Fibroblast of the conjunctiva (primary cell): ENCODE measurements at places on chromosomes 2 and 18.
A peak's percentile ranks its signal among the peaks of the same experiment; 100 is the strongest.

- DNase-seq: no peak
Measured at GRCh38 chr2:240289701-240290431, 145.6 kb upstream of the GPC1 start.

DNA sequence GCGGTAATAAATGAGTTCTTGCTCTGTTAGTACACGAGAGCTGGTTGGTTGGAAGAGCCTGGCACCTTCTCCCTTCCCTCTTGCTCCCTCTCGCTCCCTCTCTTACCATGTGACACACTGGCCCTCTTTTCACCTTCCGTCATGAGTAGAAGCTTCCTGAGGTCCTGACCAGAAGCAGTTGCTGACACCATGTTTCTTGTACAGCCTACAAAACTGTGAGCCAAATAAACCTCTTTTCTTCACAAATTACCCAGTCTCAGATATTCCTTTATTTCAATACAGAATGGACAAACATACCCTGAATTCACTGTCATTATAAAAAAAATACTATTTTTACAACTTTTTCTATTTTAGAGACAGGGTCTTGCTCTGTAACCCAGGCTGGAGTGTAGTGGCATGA lies 40.7 kb downstream of the EMILIN2 start:
- no peak for DNase-seq

DNA sequence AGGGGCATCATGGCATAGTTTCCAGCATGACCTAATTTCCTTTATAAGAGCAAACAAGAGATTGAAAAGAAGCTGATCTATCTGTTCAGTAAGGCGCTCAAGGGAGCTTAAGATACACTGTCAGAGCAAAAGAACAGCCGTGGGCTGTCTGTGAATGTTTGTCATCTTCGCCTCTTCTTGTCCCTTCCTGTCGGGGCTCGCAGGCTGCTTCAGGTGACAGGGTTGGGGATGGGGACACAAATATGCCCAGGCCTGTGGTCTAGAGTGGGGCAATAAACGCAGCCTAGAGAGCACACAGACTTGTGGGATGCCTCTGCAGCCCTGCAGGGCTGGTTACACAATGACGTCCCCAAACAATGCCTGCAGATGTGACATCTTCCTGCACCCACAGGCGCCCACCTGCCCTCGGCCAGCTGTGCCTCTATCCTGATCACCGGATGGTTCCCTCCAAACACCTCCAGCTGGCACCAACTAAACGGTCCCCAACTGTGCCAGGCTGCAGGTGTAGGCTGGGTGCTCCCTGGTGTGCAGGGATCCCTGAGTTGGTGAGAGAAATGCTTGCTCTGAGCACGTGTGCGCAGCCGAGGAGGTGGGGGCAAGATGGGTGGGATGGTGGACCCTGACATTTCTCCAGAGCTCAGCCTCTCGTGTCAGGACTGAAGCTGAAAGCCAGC lies 72.8 kb downstream of the EDAR start:
- no peak for DNase-seq

DNA sequence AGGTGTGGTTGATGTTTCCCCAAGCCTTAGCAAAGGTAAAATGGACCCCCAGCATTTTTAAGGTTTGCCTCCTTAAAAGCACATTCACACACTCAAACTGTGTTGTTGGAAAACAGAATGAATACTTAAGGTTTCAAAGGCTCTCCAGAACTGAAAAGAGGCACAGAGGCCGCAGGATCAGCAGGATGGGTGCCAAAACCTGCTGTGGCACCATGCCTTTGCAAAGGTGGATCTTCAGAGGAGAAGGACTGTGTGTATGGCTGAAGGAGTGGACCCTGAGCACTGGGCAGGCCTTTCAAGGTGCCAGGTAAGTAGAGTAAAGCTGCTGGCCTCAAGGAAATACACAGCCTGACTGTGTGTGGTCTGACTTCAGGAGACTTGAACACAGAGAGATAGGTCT lies 127.3 kb downstream of the XRCC5 start:
- DNase-seq: no peak

DNA sequence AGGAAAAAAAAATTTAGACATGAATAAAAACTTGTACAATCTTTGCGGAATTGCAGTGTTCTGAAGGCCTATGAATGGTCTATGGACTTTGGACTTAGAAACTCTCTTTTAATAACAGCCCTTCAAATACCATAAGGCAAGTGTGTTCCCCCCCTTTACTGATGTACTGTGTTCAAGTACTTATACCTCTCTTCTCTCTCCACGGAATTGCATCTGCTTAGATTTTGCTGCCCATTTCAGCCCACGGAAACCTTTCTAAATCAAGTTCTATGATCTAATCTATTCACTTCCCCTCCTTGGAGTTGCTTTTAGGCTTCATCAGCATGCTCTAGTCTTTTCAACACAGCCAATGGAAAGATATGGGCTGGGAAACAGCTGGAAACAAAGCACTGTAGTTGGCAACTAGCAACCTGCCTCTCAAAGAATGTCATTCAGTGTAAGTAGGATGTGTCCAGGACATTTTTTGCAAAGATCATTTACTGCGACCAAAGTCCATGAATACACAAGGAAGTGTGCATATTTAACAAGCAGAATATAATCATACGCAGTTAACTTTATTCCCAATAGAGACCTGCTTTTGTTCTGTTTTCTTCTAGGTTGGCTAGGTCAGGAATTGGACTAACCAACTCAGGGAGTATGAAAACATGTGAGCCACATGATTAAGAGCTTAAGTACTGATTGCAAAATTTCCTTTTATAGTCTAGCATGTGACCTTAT lies 58.0 kb downstream of the SLC40A1 start:
- no peak for DNase-seq

DNA sequence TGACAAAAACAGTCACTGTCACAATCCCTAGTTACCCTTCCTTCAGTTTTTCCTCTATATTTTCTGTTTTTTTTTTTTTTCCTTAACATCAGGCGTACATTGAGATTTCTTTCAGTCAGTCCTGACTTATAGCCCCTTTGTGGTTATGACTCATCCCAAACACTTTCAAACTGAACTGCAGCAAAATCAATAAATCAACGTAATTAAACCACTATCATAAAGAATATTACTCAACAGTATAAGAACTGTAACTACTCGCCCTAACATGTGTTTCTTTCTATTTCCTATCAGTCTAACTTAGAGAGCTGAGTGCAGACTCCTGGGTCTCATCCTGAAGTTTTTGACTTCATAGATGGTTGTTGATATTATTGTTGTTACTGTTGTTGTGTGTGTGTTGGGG lies 523.5 kb downstream of the LRRTM4 start:
- DNase-seq: no peak

DNA sequence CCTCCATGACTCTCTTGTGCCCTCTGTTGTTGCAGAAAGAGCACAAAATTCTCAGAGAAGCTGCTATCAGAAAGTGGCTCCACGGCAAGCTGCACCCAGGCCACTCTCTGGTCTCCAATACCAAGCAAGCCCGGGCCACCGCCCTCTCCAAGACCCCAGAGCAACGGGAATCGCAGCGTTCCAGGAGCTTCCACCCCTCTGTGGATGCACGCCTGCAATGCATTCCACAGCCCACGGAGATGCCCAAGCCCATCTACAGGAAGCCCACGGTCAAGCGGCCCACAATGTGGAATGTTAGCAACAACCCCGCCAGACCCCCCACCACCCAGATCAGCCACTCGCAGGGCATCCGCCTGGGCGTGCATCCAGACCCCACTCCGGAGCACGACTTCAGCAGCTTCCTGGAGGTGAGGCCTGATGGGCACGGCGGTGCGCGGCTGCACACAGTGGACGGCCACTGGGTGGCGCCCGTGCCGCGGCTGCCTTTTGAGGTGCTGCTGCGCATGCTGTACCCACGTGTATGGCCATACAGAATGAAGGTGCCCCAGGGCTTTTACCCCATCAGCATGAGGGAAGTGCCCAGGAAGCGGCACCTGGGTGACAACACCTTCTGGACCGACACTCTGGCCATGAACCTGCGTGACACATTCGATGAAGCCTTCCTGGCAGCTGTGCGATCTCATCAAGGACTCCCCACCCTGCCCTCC lies 6.3 kb downstream of the ANKRD53 start:
- no peak for DNase-seq

- no peak for DNase-seq
Measured at GRCh38 chr2:235642446-235643098, 148.7 kb downstream of the AGAP1 start.

- no peak for DNase-seq
Measured at GRCh38 chr2:216246766-216247165, 125.5 kb downstream of the MARCHF4 start.

GRCh38 chr2:136131484-136131960 lies 13.6 kb upstream of the CXCR4 start:
- no peak for DNase-seq

GRCh38 chr2:69770747-69771146 lies 28.8 kb downstream of the ANXA4 start:
- no peak for DNase-seq

GRCh38 chr2:113965644-113966043 lies 75.8 kb downstream of the ACTR3 start:
- peak; percentile 12 for DNase-seq

DNA sequence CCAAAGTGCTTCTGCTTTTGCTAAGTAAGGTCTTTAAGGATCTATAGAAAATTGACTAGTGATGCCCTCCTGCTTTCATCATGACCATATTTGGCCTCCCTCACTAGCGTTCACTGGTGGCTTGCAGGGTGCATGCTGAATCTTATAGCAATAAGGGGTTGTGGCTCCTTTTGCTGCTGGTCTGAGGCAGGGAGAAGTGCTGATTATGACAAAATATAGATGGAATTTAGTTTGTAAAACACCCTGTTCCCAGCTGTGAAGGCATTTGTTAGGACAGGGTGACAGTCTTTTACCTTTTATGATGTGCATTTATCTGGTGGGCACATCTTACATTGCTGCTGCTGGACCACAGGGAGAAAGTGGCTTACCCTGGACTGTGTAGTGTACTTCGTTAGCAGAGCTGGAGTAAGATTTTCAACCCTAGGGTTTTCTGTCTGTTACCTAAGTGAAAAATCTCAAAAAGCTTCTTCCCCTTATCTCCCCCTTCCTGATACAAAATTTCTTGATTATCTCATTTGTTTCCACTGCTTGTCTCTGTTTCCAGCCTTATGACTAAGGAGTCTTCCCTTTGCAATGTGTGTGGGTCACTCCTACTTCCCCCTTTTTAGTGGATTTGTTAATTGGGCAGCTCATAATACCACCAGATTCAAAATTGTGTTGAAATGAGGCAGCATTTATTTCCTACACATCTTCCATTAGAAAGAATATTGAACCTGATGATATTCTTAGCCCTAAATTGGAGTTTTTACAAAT lies 21.2 kb upstream of the RPL37A start:
- DNase-seq: no peak

- no peak for DNase-seq
Measured at GRCh38 chr2:86238354-86238753, 39.1 kb downstream of the MRPL35 start.

GRCh38 chr2:221455214-221455613 lies 116.9 kb downstream of the EPHA4 start:
- no peak for DNase-seq

DNA sequence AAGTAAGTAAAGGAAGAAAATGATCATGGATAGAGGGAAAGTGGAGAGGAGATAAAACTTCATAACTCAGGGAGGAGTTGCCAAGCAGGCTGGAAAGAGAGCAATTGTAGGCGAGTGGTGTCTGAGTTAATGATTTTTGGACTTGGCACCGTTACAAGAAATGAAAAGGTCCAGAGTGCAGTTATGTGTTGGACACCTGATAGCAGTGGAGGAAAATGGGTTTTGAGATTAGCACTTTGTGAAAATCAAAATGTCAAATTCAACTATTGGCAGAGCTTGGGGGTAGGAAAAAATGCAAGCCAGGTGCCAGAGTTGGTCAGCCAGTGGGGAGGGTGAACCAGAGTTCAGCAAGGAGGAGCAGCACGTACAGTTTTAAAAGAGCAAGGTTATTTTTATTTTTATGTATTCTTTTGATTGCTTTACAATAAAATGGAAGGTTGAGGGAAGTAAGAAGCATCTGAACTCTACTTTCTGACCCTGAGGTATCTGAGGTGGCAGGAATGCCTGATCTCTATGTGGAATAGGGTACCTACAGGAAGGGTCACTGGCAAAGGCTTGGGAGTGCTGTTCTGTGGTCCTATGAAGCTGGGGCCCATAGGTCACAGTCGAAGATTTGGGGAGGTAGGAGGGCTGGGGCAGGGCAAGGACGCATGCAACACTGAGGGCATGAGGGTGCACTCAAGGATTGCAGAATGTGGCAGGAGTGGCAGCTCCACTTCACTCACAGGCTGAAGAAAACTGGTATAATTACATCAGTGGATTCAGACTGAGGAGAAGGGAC lies 127.5 kb downstream of the CD8B2 start:
- DNase-seq: no peak

GRCh38 chr2:118846442-118846952 lies 951 bp downstream of the EN1 start:
- no peak for DNase-seq

- no peak for DNase-seq
Measured at GRCh38 chr2:27212626-27213471, 781 bp upstream of the SLC5A6 start.

DNA sequence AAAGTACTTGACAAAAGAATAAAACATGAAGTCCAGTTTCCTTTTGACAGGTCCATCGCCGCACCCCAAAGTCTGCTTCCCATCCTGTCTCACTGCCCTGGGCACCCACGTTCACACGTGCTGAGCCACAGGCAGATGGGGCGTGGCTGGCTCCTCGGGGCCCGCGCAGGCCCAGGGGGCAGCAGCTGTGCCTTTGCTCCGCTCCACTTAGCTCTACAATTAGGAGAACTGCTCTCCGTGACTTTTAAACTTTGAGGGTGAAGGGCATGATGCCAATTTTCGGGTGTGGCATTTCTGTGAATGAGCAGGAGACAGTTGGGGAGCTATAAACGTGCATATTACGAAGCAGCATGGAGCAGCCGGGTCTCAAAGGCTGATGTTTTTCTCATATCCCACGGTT lies 152.4 kb downstream of the TDRD15 start:
- DNase-seq: no peak

DNA sequence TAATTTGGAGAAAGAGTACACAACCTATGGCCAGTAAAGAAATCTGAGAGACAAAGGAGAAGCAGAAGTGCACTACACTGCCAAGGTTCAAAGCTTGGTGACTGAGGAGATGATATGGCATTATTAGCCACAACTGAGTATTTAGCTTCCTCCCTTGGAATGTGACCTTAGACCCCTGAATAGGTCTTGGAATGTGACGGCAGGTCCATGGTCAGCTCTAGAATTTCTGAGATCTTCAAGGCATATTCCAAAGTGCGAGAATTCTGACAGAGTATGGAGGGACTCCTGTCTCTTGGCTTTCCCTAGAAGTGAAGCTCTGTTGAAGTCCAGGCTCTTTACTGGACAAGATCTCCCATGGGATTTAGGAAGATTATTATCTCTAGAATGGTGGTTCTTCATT lies 130.0 kb upstream of the FN1 start:
- no peak for DNase-seq

DNA sequence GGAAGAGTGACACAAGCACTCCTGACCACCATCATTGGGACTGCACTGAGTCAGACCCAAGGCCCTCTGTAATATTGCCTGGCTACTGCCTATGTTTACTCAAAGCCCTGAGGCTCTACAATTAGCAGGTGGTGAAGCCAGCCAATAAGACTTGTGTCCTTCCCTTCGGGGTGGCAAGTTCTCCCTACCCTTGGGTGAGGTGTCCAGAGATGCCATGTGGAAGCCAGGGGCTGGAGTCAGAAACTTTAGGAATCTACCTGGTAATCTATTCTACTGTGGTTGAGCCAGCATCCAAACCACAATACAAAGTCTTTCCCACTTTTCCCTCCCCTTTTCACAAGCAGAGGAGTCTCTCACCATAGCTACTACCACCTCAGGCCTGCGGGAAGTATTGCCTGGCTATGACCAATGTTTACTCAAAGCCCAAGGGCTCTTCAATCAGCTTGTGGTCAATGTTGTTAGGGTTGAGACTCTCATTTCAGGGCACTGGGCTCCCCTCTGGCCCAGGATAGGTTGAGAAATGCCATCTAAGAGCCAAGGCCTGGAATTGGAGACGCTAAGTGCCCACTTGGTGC lies 17.6 kb downstream of the DHRS9 start:
- no peak for DNase-seq
